ENCODE measurements at places on chromosomes 4 and X.

DNA sequence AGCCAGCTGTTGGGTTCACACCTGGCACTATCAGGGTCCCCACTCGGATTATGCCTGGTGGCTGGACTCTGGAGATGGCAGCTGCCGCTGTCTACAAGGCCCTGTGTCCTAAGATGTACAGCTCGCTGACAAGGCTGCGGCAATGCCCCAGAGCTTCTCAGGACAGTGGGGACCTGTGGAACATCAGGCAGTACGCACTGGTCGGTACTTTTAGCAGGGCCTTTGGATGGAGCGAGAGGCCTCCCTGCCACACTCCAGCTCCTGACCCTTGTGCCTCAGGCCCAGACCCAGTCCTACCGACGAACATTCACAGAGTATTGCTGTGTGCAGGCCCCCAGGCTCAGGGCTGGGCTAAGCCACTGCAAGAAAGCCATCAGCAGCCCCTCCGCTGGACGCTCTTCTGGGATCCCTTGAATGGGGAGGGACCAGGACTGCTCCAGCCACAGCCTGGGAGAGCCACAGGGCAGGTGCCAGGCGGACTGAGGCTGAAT, 45.7 kb upstream of the HMX1 start:
- no peak for DNase-seq

GRCh38 chrX:150196285-150196684, 166.8 kb upstream of the MAMLD1 start:
- no peak for DNase-seq

- DNase-seq: no peak
Observed at GRCh38 chr4:86894455-86894854, 2.2 kb upstream of the C4orf36 start.

DNA sequence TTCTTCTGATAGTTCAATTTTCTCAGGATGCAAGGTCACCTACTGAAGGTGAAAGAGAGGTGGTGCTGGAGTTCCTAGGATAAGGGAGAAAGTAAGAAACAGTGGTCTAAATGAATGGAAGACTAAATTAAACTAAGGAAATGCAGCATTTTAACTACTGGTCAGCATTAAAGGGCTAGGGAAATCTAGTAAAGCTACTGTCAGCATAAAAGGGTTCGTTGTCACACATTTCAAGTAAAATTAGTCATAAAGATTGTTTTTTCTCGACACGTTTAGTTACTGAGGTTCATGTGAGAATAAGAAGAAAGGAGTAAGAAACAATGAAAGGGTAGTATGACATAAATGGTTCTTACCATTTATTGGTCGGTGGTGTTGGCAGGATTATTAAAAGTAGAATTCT, 40.0 kb upstream of the COX18 start:
- DNase-seq: no peak

DNA sequence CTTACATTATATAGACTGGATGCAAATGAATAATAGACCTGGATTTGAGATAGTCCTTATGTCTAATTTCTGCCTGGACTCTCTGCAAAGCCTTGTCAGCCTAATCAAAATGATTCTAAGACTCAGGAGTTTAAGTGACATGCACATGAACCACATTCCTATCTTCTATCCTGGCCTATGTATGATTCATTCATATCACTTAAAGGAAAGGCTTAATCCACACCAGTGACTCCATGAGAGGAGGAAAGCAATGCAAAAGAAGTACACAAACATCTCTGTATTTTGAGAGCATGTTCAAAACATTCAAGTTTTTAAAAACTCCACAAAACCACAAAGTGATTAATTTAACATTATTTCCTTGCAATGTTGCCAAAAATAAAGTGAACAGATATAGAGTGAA, 14.6 kb downstream of the AMOT start:
- no peak for DNase-seq

GRCh38 chr4:79609817-79610216, 201.8 kb upstream of the GK2 start:
- DNase-seq: no peak

DNA sequence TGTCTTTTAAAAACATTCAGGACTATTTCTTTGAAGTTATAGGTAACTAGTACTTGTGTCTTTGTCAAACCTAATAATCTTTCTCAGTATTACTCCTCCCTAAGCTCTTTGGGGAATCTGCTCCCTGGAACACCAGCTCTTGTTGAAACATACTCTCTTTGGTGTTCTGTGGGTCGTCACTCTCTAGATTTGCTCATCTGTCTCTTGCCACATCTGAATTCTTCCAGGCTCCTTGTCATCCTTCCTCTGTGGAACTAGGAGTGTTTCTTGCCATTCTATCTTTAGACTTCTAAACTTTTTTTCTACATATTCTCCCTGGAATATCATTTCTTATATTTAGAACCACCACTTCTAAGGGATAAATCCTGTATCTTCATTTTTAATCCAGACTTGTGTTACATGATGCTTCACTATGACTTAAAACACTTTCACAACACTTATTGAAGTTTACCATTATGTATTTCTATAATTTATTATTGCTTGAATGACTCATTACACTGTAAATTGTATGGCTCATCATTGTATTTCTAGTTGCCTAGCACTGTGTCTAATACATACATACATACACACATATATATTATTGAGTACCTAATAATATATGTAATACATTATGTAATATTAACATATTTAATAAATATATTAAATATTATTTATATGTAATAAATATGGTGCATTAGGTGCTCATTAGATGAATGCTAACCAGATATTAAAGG, 186.1 kb downstream of the TMA16 start:
- no peak for DNase-seq

DNA sequence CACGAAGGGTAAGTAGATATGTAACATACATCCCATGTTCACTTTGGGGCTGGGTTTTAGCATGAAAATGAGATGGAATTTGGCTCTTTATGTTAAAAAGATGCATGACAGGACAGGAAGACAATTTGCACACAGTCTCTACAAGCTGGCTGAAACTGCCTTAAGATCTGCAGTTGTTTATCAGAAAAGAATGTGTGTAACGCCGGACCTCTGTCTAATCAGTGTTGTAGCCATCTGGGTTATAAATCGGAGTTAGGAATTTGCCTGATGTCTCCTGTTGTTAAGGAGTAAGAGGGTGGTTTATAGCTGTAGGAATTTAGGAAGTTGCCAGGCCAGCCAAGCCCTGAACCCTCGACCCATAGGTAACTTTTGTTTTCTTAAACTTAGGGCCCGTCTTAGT, 562.9 kb upstream of the FAT1 start:
- no peak for DNase-seq

DNA sequence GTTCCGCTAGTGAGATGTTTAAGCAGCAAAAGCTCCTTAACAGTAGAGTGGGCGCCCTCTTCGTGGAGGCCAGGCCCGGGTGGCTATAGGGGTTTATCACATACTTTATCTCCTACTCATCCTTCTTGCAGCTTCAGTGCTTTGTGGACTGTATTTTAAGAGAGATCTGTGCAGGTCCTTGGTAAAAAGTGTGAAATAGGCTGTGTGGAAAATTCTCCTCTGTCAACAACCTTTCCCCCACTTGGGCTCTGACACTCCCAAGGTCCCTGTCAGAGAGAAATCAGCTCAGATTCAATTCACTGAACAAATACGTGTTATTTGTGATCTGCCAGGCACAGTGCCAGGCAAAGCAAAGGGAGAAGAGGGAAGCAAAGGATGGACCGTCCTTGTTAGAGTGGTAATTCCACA, 214.3 kb upstream of the PPARGC1A start:
- DNase-seq: no peak

Data from effector memory CD4-positive, alpha-beta T cell (primary cell).